ENCODE measurements at places on chromosomes 2 and 18. TPM values are rescaled to one million over a fixed set of nuclear protein-coding genes. Genes with fewer than 3 reads are reported as not detected.

Gene AQP4
- total RNA-seq, result not detected

Gene UGT1A3
- not detected for total RNA-seq

Gene CIB4
- not detected for total RNA-seq

Gene ACKR3
- total RNA-seq, result 6.0 TPM

Gene SLC38A11
- not detected for total RNA-seq

Gene ZBTB7C
- total RNA-seq, result 0.53 TPM

Gene TTC32
- total RNA-seq, result 4.8 TPM

Gene NCKAP5
- total RNA-seq, result 1.2 TPM

Gene TWSG1
- 144 TPM for total RNA-seq

Gene IL1A
- 0.13 TPM for total RNA-seq

Gene SPC25
- total RNA-seq, result 3.9 TPM

Gene FBLN7
- total RNA-seq, result 8.0 TPM

Gene GCA
- total RNA-seq, result 9.5 TPM

Gene SLC23A3
- total RNA-seq, result 1.6 TPM

Gene CCNYL1
- total RNA-seq, result 27.3 TPM

Gene SALL3
- 0.53 TPM for total RNA-seq

Gene CLHC1
- total RNA-seq, result 10.4 TPM

Gene CHRNG
- not detected for total RNA-seq

Gene CPLX4
- total RNA-seq, result not detected

Gene PAIP2B
- total RNA-seq, result 0.26 TPM

Gene PROKR1
- total RNA-seq, result under 0.01 TPM

Gene IL18RAP
- not detected for total RNA-seq

Gene HES6
- total RNA-seq, result 1.7 TPM

Gene PCARE
- total RNA-seq, result not detected

Gene TCF7L1
- total RNA-seq, result 2.0 TPM

Gene MYO5B
- total RNA-seq, result 0.06 TPM

Gene AKAIN1
- total RNA-seq, result not detected

Gene CNDP1
- total RNA-seq, result not detected

Gene REG3G
- not detected for total RNA-seq

Gene CD226
- total RNA-seq, result 0.53 TPM

Gene C2orf80
- total RNA-seq, result not detected

Gene POMC
- total RNA-seq, result 1.3 TPM

Gene TBR1
- not detected for total RNA-seq

Gene STEAP3
- 1.7 TPM for total RNA-seq

Gene TMEFF2
- 0.26 TPM for total RNA-seq

Gene DNAJC5G
- not detected for total RNA-seq
